Spleen (tissue), 13 donors: ENCODE measurements at places on chromosomes 7 and 10. TPM values are rescaled to one million over a fixed set of nuclear protein-coding genes. Genes with fewer than 3 reads are reported as not detected.

DNA sequence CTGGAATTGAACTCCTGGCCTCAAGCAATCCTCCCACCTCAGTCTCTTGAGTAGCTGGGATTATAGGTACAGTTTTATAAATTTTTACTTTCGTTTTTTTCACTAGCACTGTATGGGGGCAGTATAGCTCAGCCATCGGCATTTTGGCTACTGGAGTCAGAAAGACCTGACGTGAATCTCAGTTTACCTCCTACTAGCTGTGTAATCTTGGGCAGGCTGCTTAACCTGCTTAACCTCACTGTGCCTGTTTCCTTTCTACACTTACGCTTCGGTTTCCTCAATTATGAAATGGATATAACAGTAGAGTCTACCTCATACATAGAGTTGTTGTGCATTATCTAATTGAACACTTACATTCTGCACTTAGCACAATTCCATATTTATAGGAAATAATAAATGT, 16.7 kb downstream of the STN1 start:
- no peak for DNase-seq

- DNase-seq: no peak
Observed at GRCh38 chr10:89810908-89811525, 109.6 kb downstream of the KIF20B start.

DNA sequence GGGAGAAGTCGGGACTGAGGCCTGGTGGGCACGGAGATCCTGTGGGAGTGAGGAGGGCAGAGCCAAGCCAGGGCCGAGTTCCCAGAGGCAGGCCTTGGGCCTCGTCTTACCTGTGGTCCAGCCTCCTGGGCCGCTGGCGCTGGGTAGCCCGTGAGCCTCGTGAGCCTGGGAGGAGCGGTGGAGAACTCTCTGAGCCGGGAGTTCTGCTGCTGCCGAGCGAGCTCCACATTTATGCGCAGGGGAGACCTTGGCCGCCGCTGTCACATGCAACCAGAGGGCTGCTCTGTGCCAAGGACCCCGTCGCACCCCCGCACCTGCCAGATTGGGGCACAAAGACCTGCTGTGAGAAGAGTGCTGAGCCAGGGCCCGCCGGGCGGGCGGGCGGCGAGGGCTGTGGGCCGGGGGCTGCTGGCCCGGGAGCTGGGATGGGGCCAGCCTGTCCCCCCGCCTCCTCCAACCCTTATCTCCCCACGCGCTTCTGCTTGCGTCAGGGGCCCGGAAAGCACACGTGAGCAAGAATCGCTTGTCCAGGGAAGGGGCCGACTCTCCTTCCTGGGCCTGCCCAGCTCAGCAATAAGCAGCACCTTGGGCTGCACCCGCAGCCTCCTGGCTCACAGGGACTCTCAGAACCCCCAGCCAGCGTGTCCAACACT, 10.2 kb downstream of the VENTX start:
- DNase-seq: no peak

- no peak for DNase-seq
Observed at GRCh38 chr10:76721891-76722505, 915.6 kb downstream of the KCNMA1 start.

DNA sequence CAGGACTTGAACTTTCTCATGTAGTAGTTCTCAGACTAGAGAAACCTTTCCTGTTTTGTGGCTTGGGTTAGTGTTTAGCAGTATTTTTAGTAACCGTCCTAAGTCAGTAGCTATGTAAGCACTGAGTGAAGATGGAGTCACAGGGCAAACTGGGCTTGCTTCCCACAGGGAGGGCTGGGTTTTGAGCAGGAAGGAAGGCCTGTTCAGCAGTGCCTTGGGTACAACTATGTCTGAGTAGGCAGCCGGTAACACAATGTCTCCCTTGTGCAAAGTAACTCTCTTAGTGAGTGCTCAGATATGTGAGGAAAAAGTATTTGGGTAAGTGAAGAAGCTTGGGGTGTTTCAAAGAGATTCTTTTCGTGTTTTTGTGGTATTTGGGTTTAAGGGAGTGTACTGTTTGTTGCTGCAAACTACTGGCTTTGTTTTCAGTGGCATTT, 96.4 kb downstream of the CCSER2 start:
- no peak for DNase-seq

- DNase-seq: no peak
Observed at GRCh38 chr10:78959217-78959923, 109.4 kb upstream of the ZMIZ1 start.

DNA sequence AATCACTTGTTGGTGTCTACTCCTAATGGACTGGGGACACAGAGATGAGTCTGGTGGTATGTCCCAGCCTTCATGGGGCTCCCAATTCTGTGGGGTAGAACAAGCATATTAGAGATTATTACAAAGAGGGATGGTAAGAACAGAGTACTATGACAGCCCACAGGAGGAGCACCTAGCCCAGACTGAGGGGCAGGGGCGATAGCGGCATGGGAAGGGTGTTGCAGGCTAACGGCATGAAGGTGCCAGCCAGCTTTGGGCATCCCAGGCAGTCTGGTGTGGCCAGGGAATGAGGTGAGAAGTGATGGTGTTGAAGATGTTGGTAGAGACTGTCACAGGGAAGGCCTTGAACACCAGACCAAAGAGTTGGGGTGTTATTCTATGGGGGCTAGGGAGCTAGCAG, 280.0 kb downstream of the RPS24 start:
- DNase-seq: no peak

GRCh38 chr7:87339373-87339897, 6.0 kb upstream of the CROT start:
- no peak for DNase-seq

SPDYE16 gene
- polyA plus RNA-seq: 0.13 TPM

MMD2 gene
- not detected for polyA plus RNA-seq

AGAP9 gene
- polyA plus RNA-seq: 6.4 TPM

RHBDD2 gene
- polyA plus RNA-seq: 30.5 TPM

PANK1 gene
- polyA plus RNA-seq: 0.37 TPM
